ENCODE measurements at places on chromosomes 2 and 18.

- no peak for DNase-seq
These were observed 16.4 kb upstream of the CD8A start for GRCh38 chr2:86807133-86807467.

DNA sequence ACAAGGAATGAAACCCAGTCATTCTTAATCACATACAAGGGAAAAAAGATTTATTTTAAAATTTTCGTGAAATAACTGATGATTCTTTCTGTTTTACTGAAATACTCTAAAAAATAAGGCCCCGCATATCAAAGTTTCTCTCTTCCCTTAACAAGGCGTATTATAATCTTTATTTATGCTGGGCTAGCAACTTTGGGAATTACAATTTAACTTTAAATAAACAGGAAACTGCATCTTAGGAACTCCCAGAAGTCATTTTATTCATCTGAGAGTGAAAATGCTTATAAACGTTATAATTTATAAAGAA is 166.7 kb downstream of the TCF4 start:
- DNase-seq: no peak

DNA sequence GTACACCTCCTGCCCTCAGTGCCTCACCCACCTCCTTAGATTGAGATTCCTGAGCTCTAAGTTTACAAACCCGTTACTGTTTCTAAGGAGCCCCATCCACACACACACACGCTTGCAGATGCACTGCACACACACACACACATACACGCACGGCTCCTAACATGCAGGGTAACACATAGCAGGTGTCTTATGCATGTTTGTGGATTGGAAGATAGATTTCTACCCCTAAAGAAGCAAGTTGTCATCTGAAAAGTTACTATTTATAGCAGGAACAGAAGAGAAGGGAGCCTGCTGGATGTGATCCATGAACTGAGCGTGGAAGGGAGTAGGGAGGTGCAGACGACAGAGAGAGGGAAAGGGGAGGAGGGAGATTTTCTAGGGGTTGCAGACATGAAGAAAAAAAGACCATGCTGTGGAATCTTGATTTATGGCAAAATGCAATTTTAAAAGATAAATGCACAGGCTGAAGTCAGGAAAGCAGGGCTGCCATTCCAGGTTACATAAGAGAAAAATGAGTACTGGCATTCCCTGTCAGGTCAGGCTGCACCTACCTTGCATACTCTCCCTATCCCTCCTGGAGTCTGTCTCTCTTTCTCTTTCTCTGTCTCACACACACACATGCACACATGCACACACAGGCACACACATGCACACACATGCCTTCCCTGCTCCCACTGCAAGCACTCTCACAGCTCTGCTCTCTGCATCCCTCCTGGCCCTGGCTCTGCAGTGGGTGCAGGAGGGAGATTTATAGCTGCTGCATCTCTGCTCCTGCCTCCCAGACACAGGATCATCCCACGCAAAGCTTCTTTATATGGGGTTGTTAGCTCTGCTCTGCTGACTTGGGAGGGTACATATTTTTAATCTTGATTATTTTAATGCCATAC is 192.6 kb upstream of the MYT1L start:
- no peak for DNase-seq

DNA sequence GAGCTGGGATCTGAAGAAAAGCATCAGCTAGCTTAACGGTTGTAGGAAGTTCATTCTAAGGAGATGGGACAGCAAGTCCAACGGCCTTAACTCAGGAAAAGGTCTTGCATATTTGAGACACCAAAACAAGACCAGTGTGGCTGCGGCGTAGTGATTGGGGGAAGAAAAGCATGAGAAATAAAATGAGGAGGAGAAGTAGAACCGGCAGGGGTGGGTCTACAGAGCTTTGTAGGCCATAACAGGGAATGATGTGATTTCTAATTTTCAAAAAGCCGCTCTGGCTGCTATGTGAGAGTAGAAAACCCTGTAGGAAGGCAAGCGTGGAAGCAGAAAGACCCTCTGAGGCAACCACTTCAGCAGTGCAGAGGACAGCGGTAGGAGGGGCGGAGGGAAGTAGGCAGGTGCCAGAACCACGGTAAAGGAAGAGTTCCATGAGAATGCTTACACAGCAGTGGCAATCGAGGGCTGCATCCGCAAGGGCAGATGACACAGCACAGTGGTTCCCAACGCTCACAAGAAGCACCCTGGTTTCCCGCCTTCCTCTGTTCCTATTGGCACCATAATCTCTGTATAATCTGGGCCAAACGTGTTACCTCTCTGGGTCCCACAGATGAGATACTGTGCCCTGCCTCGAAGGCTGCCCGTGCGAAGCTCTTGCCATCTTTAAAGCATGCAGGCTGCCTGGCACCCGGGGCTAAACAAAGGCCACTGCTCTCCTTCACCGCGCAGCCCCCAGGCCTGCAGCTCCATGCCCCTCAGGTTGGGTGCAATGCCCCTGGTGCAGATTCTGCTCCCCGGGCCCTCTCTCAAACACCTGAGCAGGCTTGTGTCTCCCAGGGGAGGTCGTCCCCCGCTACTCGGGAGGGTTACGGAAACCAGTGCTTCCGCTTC is 795 bp downstream of the ANKRD39 start:
- no peak for DNase-seq

GRCh38 chr18:3044931-3045698 is 32.2 kb upstream of the LPIN2 start:
- no peak for DNase-seq

DNA sequence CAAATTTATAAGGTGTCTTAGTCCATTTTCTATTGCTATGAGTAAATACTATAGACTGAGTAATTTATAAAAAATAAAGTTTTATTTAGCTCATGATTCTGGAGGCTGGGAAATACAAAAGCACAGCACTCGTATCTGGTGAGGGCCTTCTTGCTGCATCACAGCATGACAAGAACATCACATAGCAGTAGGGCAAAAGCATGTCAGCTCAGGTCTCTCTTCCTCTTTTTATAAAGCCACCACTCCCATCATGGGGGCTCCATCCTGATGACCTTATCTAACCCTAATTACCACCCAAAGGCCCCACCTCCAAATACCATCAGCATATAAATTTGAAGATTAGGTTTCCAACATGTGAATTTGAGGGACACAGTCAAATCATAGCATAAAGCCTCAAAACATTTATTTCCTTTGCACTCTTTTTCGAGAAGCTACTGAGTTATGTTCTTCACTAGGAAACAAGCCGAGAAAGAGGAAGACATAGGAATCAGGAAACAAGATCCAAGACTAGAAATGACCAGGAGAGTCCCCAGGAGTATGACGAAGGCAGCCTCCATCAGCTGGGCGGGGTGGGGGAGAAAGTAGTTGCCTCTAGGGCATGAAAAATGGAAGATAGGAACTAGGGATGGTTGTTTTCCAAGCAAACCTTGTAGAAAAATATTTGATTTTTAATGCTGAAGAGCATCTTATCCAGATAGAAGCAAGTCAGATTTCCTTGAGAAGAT is 24.1 kb upstream of the NABP1 start:
- no peak for DNase-seq

GRCh38 chr2:158533009-158533408 is 76.3 kb downstream of the PKP4 start:
- no peak for DNase-seq

DNA sequence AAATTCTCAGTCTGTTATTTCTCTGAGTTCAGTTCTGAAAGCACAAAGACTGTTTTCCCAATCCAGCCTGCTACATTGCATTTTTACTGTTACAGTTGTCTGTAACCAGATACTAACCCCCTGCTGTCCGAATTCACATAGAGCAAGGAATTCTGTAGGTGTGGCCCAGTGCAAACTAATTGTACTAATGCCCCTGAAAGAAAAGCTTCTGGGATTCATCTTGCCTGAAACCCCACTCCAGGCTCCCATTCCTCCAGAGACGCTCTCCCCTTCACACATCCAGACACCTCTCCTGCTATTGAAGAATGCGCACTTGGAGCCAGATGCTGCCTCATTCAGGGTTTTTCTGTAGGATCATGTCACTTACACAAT is 127.0 kb downstream of the TTC32 start:
- DNase-seq: no peak

DNA sequence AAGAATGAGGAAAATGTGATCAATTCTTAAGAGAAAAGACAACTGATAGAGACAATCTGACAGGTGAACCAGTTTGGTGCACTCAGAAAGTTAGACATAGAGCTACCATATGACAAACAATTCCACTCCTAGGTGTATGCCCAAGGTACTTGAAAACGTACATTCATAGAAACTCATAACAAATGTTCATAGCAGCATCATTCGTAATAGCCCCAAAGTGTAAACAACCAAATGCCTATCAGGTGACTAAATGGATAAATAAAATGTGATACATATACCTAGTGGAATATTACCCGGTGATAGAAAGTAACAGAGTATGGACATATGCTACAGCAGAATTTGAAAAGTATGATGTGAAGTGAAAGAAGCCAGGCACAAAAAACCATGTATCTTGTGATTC is 149.3 kb upstream of the TRIB2 start:
- no peak for DNase-seq

DNA sequence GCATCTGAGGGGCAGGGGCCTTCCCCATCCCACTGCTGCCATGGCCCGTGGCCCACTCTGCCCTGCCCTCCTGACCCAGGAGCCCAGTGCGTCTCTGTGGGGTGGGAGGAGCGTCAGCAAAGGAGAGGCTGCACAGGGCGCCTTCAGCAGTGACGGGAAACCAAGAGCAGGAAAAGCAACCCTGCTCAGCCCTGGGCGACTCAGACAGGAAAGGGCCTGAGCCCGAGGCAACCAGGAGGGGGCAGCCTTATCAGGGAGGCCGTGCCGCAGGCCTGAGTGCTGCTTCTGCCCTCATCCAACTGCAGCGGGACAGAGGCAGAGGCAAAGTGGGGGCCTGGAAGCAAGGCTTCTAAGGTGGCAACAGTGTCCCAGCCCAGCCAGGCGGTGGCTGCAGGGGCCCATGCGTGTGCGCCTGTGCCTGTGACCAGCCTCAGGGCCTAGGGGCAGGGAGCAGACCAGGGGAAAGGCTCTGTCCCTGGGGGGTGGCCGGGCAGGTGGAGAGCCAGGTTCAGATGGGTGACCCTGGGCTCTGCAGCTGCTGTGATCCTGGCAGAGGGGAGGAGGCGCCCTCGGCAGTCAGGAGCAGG is 23.3 kb upstream of the ALPI start:
- no peak for DNase-seq

DNA sequence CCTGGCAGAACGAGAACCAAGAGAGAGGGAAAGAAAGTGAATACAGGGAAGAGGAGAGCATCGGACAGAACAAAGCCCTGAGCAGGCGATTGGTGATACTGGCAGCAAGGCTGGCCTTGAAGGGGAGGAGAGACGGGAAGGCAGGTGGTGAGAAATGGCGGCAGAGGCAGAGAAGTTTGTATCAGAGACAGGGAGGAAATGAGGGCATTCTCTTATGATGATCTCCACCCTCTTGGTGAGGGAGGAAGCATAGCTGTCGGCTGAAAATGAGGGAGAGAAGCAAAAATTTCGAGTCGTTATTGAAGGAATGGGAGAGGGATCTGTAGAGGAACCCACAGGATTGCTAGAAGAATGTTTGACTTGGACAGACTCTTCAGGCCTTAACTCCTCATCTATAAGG is 80.6 kb downstream of the CLIP4 start:
- DNase-seq: no peak

DNA sequence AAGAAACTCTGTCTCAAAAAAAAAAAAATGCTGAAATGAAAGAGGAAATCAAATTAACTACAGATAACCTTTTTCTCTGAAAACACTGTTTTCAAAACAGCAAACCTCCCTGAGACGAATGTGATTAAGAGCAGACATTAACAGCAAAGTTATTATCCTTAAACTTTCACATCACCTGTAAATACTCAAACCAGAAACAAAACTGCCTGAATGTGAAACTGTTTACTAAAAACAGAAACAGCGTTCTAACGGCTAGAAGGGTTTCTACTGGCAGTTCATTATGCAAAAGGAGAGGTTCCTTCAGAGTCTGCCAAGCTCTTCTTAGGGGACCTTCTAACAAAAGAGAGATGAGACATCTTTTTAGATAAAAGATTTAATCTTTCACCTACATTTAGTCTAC is 45.9 kb downstream of the PNO1 start:
- DNase-seq: no peak

Measured in COLO829 (cell line).